ENCODE measurements at places on chromosomes 6 and 20.

GRCh38 chr6:127520066-127520465, 931 bp upstream of the MTCL3 start:
- no peak for DNase-seq

DNA sequence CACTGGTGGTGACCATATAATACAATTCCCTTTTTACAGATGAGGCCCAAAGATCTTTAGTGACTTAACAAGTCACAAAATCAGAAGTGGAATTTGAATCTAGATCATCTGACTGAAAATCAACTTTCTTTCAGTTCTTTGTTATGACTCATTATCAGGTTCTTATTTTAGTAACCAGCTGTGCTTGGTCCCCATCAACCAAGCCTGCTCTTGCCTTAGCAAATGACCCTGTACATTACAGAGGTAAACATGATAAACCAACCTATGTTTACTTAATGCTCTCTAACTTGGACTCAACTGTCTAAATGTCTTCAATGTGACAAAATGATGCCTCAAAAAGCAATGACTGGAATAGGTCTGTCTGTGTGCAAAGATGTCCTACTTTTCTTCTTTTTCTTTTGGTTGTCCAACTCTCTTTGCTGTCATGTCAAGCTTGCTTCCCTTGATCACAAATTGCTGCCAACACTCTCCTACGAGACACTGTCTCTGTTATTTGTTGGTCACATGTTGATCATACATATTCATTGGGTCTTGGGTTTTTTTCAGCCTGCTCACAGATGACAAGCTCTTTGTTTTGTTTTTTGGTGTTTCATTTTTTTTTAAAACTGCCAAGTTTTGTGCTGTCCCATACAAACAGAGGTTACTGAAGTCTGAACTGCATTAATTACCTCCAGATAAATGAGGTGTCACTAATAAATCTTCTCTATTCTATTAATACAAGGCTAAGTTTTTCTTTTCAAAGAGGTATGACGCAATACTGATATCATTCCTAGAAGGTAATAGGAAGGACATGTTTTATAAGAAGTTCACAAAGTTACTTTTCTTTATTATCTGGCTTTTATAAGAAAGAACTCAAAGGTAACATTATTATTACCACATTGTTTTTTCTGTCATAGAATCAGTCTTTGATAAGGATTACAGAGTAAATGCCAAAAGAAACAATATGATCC, 62.2 kb upstream of the PLN start:
- no peak for DNase-seq

GRCh38 chr20:53678990-53679596, 85.5 kb upstream of the ZNF217 start:
- DNase-seq, result no peak

DNA sequence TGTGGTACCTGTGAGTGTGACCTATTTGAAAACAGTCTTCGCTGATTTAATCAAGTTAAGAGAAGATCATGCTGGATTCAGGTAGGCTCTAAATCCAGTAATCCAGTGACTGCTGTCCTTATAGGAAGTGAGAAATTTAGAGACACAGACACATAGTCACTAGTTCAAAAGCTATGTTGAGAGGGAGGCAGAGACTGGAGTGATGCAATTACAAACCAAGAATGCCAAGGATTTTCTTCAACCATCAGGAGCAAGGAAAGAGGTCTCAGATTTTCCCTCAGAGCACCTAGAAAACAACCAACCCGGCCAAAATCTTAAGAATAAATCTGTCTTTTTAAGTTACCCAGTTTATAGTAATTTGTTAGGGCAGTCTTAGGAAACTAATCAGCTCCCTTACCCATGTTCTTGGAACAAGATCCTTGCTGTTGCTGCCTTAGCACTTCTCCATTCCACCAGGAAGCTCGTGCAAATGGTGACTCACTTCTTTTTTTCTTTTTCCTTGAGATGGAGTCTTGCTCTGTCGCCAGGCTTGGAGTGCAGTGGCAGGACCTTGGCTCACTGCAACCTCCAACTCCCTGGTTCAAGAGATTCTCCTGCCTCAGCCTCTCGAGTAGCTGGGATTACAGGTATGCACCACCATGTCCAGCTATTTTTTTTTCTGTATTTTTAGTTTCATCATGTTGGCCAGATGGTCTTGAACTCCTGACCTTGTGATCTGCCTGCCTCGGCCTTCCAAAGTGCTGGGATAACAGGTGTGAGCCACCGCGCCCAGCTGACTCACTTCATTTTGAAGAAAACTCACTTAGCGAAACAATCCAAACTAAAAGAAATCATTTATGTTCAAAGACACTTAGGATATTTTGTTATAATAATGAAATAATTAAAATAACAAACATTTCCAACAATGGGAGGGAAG, 34.4 kb upstream of the ZNF184 start:
- DNase-seq, result no peak

DNA sequence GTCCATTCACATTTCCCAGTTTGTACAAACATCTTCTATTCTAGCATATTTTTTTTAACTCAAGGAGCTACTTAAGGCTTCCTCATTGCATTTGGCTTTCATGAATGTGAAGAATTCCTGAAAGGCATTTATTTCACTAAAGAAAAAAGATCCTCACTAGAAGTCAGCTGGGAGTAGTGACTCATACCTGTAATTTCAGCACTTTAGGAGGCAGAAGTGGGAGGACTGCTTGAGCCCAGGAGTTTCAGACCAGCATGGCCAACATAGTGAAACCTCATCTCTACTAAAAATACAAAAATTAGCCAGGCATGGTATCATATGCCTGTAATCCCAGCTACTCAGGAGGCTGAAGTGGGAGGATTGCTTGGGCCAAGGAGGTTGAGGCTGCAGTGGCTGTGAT, 30.9 kb upstream of the XRN2 start:
- DNase-seq, result no peak

DNA sequence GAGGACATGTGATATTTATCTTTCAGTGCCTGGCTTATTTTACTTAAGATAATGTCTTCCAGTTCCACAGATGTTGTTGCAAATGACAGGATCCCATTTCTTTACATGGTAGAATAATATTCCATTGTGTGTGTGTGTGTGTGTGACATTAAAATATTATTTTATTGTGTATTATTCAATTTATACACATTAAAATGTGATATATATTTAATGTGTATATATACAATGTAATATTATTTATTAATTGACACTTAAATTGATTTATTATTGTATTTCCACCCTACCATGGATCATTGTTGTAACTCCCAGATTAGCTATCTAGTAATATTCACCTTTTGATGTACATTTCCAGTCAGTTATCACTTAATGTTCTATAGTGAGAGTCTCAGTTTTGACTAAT, 1422.5 kb upstream of the ADGRB3 start:
- no peak for DNase-seq

- peak; percentile 8 for DNase-seq
Observed at GRCh38 chr6:141483598-141484061, 649.1 kb upstream of the GJE1 start.
